ENCODE measurements at places on chromosomes 12 and 14. TPM values are rescaled to one million over a fixed set of nuclear protein-coding genes. Genes with fewer than 3 reads are reported as not detected.

DNA sequence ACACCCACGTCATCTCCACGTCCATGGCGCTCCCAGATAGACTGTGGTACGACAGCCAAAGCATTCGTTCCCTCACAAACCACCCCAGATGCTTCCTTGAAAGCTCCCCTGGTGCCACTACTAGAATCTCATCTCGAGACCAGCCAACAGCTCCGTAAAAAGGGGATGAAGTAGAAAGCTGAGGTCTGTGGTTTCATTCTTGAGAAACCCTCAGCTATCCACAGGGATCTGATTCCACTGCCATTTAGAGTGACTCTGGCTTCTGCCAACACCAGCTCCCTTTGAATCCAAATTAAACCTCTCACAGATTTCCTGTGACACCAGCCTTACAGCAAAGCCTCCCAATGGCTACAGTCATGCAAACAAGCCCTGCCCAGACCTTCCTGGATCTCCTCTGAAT, 18.5 kb upstream of the FOXN3 start:
- no peak for DNase-seq

GRCh38 chr12:92044435-92044834, 101.2 kb downstream of the BTG1 start:
- no peak for DNase-seq

Gene ARHGEF40
- total RNA-seq: 0.49 TPM

- no peak for DNase-seq
Measured at GRCh38 chr12:92058664-92059063, 87.0 kb downstream of the BTG1 start.

DNA sequence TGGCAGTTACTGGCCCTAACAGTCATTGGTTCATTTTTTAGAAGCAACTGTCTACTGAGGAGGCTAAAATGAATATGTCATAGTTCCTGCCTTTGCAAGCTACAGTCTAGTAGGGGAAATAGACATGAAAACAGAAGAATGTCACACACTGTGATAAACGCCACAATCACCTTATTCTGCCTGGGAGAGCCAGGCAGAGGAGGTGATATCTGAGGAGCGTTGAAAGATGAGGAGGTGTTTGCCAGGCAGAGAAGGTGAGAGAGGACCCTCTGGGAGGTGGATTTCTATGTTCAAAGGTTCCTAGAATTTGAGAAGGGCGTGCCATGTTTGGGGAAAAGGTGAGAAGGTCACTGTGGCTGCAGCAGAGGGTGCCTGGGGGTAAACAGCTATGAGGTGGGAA, 185.7 kb downstream of the PAX9 start:
- DNase-seq: no peak

DNA sequence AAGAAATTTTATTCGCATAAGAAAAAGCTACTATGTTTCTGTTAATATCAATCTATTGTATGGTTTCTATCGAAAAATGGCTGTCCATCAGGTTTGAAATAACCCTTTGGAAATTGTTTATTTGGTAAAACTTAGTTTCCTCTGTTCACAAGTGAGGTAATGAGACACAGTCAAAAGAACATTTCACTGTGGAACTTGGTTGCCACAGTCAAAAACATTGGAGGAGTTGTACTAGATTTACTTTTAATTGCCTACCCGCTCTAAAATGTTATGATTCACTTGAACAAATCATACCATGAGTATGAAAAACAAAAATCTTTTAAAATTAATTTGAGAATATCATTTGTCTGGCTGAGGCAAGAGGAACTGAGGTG, 46.5 kb downstream of the ITPR2 start:
- DNase-seq: no peak

Gene RD3L
- total RNA-seq: not detected

- DNase-seq: no peak
Measured at GRCh38 chr12:67152451-67152850, 116.7 kb upstream of the CAND1 start.

Gene PTCSC3
- total RNA-seq: not detected

Gene BTBD6
- total RNA-seq: 56.7 TPM

DNA sequence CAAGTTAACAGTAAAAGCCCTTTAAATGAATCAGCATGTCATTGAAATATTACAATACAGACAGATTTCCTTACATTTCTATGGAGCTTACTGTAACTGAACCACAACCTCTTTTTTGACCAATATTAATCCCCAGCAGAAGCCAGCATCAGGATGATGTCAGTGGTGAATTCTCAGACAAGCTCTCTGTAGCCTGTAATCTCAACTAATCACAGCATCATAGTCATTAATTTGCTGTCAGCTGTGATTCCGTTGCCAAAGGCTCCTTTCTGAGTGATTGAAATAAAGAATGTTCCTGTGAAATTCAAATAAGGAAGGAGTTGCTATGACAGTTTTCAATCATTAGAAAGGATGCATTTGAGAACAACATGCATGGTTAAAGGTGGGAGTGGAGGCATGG, 323.1 kb downstream of the PDZRN4 start:
- DNase-seq: no peak

GRCh38 chr12:12663644-12664294, 32.2 kb downstream of the GPR19 start:
- DNase-seq: no peak

GRCh38 chr12:18332173-18332572, 70.9 kb downstream of the PIK3C2G start:
- DNase-seq: no peak

- no peak for DNase-seq
Measured at GRCh38 chr12:85523197-85523596, 243.2 kb downstream of the ALX1 start.

DNA sequence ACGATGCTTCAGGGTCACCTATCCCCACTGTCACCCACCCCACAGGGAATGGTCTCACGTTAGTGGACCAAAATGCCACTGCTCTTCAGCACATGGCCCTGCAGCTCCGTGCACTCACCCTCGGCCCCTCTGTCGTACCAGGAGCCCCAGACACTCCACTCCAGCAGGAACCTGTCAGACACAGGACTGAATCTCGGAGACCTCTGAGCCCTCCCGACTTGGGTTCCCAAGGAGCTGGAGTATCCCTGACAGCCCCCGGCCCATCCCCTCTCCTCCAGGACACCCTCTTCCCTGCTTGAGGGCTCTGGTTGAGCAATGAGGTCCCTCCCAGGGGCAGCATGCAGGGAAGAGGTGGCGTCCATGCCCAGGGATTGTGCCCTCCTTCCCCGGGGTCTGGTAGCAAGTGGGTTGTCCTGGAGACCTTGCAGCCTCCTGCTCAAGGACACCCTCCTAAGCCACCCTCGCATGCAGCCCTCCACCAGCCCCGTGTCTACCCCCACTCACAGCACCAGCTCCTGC, 20.4 kb upstream of the LRTM2 start:
- no peak for DNase-seq
